Spleen (tissue), 13 donors: ENCODE measurements at places on chromosomes 5 and 9. TPM values are rescaled to one million over a fixed set of nuclear protein-coding genes. Genes with fewer than 3 reads are reported as not detected.

DNA sequence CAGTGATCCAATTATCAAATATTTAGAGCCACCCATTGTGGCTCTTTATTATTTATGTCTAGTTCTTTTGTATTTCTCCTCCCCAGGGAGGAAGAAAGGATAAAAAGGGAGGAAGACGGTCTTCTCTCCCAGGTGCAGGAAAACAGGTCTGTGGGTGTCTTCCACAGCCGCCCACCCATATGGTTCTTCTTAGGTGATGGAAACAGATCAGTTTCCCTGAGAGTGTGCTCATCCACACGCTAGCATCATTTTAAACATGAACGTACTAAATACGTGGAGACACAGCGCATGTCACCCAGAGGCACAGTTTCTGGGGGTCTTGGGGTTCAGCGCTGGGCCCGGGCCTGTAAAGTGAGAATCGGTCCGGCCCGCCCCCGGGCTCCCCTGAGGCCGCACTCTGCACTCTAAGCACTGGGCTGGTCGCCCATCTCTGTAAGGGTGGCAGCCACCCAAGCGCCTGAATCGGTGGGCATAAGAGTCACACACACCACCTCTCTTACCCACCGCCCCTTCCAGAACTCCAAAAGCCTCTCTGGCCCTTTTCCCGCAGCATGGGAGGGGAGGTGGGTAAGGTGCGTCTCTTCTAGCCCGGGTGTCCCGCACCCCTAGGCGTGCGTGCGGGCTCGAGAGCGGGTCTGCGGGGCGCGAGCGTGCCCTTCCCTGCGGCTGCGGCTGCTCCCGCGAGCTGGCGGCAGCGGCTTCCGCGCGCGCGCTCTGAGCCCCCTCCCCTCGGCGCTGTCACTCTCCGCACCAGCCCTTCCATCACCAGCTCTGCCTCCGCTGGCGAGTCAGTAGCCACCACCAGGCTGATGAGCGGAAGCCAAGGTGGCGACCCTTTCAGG, 1.3 kb downstream of the PTCH1 start:
- H3K27me3 ChIP-seq: no peaks in the 10 kb centered on the region
- H3K27ac ChIP-seq: peak overlapping the region; percentile 85
- peak; percentile 78 for DNase-seq
- peaks cover 39% of the 10 kb centered on the region for H3K4me1 ChIP-seq
- H3K4me3 ChIP-seq: peak overlapping the region; percentile 47
- no peaks in the 10 kb centered on the region for H3K36me3 ChIP-seq

- H3K4me1 ChIP-seq: peaks cover 31% of the 10 kb centered on the region
- H3K4me3 ChIP-seq: no peak overlapping the region
- no peaks in the 10 kb centered on the region for H3K36me3 ChIP-seq
- no peaks in the 10 kb centered on the region for H3K27me3 ChIP-seq
Observed at GRCh38 chr5:96871027-96871399, 5.3 kb upstream of the ERAP2 start.

GRCh38 chr5:160458806-160459800, 37.4 kb downstream of the PTTG1 start:
- H3K27ac ChIP-seq: no peak overlapping the region
- H3K27me3 ChIP-seq: no peaks in the 10 kb centered on the region
- no peak overlapping the region for H3K4me3 ChIP-seq
- H3K36me3 ChIP-seq: no peaks in the 10 kb centered on the region

DNA sequence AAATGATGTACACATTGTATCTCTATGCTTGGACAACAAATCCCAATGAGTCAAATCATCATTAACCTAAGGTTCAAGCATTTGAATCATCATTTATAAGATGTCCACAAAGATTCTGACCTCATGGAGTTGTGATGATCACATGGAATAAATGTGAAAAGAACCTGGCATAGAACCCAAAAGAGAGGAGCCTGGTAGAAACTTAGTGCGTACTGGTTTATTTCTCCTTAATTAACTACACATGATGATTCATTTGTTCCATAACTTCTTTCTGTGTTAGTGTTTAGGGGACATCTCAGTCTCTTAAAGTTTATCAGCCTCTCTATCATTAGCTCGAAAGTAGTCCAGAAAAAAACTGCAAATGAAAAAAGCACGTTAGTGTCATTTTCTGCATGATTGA, 411.6 kb downstream of the BRINP1 start:
- H3K27ac ChIP-seq: no peak overlapping the region
- H3K36me3 ChIP-seq: no peaks in the 10 kb centered on the region
- DNase-seq: no peak

PCDHGB5 gene
- polyA plus RNA-seq: 0.32 TPM

NRG2 gene
- 2.1 TPM for polyA plus RNA-seq
